CD4-positive, alpha-beta T cell (primary cell): ENCODE measurements at places on chromosomes 3 and 15.

DNA sequence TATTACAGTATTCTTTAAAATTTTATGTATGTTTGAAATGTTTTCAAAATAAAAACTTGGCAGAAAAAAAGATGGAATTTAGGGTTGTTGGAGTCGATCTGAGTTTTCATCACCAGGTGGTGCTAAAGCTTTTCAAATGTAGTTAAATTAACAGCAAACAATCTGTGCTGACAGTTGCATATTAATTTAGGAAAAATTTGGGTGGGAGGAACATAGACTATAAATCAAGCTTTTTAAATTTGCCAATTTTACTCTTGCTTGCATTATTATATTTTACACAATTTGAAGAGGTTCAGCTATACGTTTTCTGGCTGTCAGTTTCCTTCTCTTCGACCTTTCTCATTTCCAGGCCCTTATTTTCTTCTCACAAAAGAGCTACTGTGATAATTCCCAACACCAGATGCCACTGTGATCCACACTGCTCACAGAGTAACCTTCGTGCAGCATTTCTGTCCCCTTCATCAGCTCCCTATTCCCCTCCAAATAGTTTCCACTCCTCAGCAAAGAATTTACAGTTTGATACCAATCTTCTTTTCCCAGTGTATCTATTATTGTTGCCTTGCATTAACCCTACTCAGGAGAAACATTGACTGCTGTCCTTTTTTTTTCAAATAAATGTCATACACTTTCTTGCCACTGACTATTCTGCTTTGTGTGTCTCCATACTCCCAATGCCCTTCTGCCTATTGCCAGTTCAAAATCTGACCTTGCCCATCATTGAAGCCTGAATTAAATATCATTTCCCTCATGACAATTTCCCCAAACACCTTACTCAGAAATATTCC is 53.4 kb upstream of the EIF5A2 start:
- no peak for DNase-seq

GRCh38 chr15:61584410-61584809 is 355.3 kb upstream of the RORA start:
- no peak for DNase-seq

DNA sequence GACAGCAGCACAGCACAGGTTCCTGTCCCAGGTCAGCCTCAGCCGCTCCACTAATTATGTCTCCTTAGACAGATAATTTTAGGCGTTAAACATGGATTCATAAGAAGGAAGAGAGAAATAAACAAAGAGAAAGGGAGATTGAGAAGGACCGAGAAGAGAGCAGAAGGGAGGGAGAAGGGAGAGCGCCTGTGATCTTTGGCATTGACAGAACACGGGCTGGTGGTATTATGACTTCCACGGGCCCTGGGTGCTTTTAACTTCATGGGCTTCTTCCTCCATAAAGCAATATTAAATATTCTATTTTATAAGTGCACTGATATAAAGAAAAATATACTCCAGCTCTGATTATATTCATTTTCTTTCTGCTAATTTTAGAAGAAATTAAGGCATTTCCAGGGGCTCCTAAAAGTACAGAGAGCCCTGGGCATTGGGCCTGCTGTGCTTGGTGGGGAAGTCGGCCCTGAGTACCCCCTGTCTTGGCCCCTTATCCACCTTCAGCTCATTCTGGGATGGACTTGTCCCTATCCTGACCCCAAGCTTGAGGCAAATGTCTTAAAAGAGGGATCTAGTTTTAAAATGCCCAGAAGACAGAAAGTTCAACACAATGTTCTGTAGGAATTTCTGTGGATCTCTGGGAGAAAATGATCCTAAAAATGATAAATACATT is 135.3 kb downstream of the MEX3B start:
- DNase-seq, result no peak

GRCh38 chr3:163016251-163016650 is 1519.6 kb downstream of the OTOL1 start:
- no peak for DNase-seq

DNA sequence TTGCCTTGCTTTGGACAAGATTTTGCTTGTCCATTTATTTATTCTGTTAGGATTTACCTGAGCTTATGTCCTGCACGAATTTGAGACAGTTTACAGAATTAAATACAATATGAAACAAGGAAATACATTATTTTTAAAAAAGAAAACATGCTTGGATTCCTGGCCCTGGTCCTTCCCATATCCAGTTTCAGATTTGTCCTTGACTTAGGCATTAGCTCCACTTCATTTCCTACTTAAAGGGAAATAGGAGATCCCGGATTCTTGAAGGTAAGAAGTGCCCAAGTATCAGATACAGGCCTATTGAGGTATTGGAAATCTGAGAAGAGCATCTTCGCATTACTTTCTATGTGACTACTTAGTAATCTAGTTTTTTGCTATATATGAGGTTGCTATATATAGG is 672.0 kb downstream of the SI start:
- no peak for DNase-seq
